ENCODE measurements at places on chromosomes 11 and 22.

- no peak for DNase-seq
Observed at GRCh38 chr11:118334745-118335144, 7.8 kb downstream of the CD3D start.

DNA sequence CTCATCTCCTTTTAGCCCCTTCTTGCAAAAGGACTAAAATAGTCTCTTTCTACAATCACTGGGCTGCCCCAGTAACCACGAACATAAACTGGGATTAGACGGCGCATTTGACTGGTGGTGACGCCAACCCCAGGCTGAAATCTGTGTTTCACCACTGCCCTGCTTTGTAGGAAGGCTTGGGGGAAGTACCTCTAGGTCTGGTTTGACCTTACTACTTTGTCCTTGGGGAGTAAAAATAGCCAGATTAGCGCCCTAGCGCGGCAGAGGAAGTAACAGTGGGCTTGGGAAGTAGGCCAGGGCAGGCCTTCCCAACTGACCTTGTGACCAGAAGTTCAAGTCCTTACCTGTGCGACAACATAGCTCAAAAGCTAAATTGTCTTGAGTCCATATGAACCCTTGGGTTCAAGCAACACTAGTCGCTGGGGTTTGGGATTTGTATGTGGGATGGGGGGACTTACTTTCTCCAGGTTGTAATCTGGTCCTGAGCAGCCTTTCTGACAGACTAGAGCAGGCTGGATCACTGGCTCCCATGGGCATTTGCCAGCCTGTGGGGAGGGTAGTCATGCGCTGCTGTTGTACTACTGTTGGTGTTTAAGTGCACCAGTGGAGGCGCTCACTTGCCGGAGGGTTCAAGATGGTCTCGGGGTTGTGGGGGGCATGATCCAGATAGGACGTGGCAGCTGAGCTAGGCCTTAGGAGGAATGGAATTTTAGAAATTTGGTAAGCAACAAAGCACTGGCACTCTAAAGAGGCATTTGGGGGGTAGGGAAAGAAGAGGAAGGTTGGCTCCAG, 953 bp upstream of the PACS1 start:
- DNase-seq = no peak

GRCh38 chr22:17925431-17925841, 98.9 kb downstream of the MICAL3 start:
- no peak for DNase-seq

DNA sequence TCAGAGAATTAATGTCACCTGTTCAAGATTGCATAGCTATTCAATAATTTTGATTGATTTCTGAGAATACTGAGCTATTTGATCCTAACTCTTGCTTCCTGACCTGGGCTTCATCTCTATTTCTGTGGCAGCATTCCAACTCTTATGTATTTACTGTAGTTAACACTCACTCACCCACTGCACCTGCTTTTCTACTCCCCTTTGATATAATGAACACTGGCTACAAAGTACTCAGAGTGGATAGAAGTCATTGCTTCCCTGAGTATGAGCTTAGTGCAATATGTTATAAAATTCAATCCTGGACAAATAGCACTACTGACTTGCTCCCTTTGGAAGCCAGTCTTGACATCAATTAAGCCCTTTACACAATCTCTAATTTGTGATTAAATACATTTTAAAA, 117.2 kb downstream of the APIP start:
- no peak for DNase-seq

DNA sequence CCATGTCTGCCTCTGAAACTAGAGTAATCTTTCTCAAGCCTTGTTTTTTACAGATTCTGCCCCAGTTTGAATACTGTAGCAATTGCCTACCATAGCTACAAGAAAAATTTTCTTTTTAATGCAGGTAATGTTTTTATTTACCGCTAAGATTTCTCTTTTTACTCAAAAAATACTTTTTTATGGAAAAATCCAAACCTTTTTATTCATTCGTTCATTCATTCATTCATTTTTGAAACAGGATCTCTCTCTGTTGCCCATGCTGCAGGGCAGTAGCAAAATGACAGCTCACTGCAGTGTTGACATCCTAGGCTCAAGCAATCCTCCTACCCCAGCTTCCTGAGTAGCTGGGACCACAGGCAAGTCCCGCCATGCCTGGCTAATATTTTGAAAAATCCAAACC, 2.7 kb upstream of the CPT1A start:
- DNase-seq = no peak

DNA sequence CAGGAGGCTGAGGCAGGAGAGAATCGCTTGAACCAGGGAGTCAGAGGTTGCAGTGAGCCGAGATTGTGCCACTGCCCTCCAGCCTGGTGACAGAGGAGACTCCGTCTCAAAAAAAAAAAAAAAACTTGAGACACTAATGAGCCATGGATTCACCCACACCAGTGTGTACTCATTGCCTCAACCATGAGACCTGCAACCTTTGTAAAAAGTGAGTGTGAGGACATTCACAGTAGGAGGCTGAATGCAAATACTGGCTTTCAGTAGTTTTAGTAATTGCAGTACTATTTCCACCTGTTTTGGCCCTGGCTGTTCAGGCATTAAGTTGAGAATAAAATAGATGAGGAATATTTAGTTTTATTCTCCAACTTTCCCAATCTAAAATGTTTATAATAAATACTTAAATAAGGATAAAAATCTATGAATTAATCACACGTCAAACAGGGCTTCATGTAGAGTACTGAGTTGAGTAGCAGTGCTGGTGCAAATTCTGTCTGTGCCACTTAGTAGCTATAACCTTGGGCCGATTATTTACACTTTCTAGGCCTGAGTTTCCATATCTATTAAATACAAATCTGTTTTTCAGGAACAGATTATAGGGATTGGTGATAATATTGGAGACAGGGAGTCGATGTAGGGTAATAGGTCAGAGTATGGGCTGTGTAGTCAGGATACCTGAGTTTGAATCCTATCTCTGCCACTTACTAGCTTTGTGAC, 72.8 kb downstream of the PPP2R1B start:
- DNase-seq = no peak

GRCh38 chr11:128814856-128815705, 52.0 kb downstream of the KCNJ1 start:
- DNase-seq = no peak

GRCh38 chr22:27517361-27518155, 284.0 kb downstream of the MN1 start:
- DNase-seq = no peak

DNA sequence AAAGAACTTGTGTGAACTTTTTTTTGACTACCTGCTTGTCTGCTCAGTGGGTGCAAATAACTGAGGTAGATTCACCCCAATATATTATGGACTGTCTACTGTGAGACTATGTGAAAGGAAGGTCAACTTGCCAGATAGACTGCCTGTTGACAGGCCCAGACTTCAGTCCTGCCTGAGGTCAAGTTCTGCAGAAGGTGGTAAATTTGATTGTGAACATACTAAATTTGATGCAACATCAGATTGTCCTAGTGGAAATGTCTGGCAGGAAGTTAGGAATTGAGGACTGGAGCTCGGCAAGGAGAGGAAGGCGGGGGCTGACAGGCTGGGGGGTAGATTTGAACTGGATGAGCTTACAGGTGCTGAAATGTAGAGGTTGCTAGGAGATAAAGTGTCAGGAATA, 140.7 kb downstream of the TTC28 start:
- DNase-seq = no peak

DNA sequence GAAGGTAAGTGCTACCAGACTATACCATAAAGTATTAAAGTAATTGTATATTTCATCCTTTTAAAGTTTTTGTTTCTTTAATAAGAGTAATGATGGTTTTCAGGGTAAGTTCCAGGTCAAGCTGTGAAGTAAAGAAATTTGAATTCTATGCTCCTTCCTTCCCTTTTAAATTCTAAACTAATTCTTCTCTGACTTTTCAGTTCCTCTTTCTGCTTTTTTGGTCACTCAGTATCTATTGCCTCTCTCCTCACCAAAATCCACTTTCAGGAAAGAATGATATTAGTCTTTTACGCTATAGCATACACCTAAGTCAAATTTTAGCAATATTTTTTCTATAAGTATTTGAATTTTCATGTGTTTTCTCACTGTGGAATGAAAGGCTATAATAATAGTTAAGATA, 8.2 kb downstream of the MMP8 start:
- DNase-seq = no peak

GRCh38 chr11:2155511-2155910, 5.5 kb downstream of the INS start:
- DNase-seq = no peak

DNA sequence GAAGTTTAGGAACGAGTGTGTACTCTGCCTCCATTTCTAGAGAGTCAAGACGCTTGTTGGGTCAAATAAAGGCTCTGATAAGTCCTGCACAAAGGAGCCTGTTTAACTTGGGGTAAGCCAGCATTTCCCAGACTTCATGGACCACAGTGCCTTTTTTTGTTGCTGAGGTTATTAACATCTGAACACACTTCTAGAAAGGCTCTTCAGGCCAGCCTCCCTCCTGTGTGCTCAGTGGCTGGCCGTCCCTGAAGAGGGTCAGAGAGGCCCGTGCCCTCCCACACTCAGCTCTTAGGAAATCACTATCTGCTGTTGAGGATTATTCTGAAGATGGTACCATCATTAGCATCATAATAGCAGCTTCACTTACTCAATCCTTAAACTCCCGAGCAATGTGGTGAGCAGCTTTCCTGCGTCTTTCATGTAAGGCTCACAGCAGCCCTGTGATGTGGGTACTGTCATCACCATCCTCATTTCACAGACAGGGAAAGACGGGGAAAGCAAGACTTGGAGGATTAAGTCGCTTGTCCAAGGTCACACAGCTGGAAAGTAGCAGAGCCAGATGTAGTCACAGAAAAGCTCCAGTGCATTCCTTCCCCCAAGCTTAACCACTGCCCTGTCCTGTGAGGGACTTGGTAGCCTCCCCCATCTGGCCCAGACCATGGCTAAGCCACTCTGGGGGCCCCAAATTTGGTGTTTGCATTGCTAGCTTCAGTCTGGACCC, 71.3 kb downstream of the TSPAN18 start:
- DNase-seq = no peak

DNA sequence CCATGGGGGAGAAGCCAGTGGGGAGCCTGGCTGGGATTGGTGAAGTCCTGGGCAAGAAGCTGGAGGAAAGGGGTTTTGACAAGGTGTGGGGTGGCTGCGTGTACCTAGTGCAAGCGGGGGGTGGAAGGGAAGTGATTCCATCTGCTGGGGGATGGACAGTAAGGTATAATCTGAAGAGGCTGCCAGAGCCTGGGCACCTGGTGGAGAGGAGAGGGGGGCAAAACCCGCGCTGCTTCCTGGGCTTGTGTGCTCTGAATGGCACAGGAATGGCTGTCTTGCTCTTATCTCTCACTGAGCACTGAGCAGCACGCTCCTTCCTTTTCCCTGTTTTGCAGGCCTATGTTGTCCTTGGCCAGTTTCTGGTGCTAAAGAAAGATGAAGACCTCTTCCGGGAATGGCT, 988 bp downstream of the BANF1 start:
- DNase-seq = no peak
